ENCODE measurements at places on chromosomes 12 and 14.

DNA sequence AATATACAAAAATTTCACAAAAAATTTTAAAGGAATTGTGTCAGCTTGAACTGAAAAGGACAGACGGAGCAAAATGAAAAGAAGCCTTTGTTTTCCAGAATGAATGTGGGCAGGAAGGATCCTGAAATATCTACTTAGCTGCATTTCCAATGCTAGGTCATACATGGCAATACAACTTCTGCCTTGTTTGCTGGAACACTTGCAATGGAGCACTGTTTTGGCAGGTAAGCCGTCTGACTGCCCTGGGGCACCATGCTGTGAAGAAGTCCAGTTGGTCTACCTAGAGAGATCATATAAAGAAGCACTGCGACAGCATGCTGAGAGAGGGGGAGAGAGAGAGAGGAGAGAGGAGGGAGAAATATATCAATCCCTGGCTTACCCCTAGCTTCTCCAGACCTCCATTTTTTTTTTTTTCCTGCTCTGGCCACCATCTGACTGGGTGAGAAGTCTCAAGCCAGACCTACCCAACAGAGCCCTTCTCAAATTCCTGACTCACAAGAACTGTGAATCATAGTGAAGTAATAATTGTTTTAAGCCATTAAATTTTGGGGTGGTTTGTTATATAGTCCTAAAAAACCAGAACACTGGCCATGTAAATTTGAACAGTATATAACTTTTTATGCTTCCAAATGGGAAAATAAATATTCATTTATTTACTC is 97.1 kb upstream of the PRICKLE1 start:
- no peak for DNase-seq

GRCh38 chr14:32049361-32050088 is 27.6 kb upstream of the ARHGAP5 start:
- DNase-seq: peak; percentile 20

GRCh38 chr14:25484906-25485305 is 435.0 kb upstream of the STXBP6 start:
- no peak for DNase-seq

DNA sequence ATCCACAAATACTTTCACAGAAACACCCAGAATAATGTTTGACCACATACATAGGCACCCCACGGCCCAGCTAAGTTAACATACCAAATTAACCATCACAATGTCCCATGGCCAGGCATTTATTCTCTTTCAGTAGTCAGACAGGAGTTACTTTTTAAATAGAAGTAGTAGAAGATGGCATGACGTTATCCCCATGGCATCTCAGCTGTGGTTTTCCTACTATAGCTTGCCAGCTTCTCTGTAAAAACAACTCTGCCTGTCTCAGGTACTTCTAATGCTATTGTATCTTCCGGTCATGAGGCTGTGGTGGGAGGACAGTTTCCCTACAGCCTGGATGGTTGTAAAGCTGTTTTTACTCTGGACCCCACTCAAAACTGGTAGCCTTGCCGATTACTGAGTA is 19.3 kb downstream of the CTSG start:
- no peak for DNase-seq

DNA sequence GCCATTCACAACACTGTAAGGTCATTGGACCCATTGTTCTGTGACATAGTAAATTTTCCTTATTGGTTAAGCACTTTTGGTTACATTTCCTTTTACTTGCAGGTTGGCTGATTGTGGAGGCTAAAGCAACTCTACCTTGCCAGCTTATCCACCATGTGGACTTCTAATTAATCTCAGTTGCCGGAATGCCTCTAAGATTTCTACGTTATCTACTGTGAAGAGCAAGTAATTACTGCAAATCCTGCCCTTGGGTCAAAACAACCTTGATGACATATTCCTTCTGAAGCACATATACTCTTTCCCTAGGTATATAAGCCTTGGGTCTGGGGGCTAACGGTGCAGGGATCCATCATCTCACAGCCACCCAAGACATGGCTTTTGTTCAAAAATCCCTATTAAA is 19.5 kb upstream of the MORN3 start:
- DNase-seq: peak; percentile 26

GRCh38 chr12:1607940-1608712 is 13.7 kb upstream of the FBXL14 start:
- no peak for DNase-seq

DNA sequence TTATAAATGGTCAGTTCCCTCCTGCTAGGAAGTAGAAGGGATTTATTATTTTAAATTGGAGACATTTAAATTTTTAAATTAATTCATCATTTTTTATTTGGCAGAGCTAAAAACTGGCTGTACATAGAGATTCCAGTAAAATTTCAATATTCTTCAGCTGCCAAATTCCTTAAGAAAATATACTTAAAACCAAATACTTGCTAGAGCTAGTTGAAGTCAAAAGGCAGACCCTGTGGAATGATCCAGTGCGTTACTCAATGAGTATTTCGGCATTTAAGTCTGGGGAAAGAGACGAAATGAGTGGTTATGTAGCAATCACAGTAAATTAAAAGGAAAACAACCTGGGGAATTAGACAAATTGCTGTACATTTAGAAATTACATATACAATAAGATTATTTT is 1104.7 kb downstream of the SLC6A15 start:
- no peak for DNase-seq

DNA sequence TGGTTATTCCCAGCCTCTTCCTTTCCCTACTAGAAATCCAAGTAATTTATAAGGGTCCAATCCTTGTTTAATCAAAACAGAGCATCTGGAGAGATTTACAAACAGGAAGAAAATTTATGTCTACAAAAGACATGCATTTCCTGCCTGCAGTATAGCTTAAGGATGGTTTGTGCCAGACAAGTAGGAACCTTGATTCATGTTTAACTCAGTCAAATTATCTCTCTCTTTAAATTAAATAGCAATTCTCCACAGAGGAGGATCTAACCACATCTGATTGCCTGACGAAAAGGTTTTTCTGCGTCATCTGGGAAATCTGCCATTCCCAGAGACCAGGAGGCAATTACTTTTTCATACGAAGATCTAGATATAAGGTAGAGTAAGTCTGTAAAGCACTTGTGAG is 105.2 kb downstream of the ZFC3H1 start:
- DNase-seq: no peak

Measured in mesendoderm (in vitro differentiated cells).